ENCODE measurements at places on chromosomes 1 and 21.

- no peak for DNase-seq
Observed at GRCh38 chr1:232521660-232522059, 108.3 kb downstream of the SIPA1L2 start.

DNA sequence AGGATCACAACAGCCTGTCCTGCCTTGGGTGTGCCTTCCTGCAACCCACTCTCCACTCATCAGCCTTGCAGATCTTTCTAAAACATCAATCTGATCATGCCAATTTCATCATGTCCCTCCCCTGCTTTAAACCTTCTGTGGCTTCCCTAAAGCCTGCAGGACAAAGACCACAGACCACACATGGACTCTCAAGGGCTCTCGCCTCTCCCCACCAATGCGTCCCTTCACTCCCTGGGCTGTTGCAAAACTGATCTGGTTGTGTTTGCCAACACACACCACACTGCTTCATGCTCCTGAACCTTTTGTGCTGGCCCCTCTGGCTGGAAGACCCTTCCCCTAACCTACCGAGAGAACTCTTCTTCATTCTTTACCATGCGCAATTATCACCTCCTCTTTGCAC is 72.4 kb downstream of the ITPKB start:
- DNase-seq, result no peak

- DNase-seq, result no peak
Observed at GRCh38 chr21:41980561-41980960, 26.7 kb upstream of the C2CD2 start.

DNA sequence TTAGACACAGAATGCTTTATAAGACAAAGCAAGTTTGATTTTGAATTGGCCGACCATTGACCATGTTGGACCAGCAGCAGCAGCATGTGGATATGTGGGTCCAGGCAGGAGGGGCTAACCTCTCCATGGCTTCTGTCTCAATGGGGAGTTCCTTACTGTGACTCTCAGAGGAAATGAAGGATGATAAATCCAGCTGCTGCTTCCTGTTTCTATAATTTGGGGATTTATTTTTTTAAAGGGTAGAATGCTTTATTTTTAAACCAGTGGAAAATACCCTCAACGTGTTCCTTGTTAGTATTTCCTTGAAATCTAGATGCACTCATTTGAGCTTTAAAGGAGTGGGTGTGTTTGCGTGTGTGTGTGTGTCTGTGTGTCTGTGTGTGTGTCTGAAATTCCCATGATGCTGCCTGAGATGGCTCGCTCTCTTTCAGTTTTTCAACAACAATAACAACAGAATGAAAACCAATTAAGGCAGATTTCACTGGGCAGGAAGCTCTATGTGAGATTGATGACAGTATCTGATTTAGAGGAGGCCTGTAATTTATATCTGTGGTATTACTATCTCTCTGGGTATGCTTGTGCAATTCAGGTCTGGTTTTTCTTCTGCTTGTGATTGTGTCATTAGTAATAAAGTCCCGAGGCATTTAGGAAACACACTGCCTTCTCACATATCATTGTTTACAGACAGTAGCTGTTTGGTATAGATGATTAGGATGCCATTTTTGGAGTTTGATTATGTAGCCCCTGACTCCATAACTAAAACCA is 86.1 kb upstream of the ZNF326 start:
- DNase-seq, result no peak

- DNase-seq, result no peak
Observed at GRCh38 chr1:212980123-212980785, 29.9 kb downstream of the VASH2 start.

DNA sequence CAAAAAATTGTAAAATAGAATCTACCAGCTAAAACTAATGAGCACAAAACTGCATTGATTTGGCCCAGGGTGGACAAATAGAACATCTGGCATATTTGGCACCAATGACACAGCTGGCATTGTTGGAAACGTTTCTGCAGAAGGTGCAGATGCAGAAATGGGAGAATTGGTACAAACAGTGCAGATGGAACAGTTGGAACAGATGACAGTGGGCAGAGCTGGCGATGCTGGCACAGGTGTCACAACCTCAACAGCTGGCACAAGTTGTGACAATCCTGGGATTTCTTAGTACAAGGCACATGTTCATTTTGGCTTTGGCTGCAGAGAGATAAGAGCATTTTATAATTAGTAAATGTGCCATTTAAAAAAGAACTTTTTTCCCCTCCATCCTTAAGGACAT is 91.1 kb upstream of the ZBTB18 start:
- no peak for DNase-seq

- DNase-seq, result no peak
Observed at GRCh38 chr1:78032996-78033796, 12.6 kb upstream of the GIPC2 start.

DNA sequence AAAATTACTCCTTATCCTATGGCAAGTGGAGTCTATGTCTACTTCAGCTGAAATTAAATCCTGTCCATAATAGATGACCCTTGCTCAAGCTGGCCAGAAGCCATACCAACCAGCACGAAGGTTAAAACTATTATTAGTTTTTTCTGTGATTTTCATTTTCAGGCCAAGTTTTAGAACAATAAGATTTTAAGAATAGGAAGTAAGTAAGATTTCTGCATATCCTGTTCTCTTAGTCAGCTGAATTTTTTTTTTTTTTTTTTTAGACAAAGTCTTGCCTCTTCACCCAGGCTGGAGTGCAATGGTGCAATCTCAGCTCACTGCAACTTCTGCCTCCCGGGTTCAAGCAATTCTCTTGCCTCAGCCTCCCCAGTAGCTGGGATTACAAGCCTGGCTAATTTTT is 6.1 kb upstream of the RBP7 start:
- DNase-seq, result no peak

DNA sequence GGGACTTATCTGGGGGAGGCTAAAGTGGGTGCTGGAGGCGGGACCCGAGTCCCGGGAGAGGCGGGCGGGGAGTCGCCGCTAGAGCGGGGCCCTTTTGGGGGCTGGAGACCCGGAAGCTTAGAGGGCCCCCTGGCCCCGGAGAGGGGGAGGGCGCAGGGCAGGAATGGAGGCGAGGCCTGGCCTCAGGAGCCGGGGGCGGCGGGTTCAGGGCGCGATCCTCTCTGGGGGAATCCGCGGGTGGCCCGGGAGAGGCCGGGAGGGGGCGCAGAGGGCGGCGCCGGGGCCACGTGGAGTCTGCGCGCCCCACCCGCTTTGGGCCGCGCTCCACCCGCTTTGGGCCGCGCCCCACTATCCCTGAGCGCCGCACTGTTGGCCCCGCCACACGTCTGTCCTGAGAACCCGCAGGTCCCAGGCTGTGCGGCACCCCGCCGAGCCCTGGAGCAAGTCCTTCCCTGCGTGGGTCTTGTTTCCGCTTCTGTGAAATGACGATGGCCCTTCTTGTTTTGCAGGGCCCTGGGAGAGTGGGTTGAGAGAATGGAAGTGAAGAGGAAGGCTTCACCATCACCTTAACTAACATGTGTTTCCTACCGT is 84.4 kb downstream of the NKAIN1 start:
- DNase-seq, result peak; percentile 36

DNA sequence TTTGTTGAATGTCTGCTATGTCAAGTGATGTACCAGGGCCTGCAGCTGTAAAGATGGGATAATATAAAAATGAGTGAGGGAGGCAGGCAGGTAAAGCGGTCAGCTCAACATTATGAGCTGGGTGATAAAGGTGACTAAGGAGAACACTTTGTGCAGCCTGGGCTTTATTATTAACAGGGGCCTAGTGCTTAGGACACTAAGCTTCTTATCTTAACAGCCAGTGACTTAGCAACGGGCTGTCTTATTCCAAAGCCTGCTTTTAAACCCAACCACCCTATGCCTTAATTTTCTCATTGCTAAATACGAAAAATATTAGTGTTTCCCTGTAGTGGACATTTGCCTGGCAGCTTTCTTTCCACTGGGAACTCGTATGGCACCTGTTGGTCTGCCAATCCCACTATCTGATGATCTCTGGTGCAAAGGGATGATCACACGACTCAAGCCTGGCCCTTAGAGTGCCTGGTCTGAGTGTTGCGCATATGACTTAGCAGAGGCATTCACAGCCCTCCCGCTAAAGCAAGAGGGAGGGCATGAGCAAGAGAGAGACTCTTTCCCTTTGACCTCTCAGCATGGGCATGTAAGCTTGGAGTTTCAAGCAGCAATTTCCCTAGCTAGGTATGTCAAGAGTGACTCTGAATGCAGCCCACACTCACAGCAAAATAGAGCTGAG is 98.6 kb upstream of the PAPPA2 start:
- no peak for DNase-seq

DNA sequence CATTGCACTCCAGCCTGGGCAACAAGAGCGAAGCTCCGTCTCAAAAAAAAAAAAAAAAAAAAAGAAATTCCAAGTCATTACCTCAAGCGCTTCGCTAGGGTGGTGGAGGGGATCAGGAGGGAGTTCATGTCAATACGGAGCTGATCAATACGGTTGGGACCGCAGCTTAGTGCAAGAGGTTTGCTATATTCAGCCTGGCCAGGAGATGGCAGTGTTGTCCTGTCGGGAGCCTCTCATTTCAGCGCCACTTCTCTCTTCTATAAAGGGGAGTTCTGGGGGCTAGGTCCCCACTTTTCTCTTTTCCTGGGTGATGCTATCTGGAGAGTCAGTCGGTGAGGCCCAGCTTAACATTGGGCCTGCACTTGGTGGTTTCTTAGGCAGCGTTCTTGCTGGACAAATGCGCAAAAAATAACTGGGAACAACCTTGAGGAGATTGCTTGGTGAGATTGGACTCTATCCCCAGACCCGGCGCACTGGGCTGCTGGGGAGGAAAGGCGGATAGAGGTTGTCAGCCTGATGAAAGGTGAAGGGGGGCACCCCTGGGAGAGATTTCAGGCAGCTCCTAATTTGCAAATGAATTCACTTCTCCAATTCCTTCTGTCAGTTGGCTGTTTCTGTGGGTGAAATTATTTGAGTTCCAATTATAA is 40.4 kb downstream of the KIAA0040 start:
- DNase-seq, result peak; percentile 59

DNA sequence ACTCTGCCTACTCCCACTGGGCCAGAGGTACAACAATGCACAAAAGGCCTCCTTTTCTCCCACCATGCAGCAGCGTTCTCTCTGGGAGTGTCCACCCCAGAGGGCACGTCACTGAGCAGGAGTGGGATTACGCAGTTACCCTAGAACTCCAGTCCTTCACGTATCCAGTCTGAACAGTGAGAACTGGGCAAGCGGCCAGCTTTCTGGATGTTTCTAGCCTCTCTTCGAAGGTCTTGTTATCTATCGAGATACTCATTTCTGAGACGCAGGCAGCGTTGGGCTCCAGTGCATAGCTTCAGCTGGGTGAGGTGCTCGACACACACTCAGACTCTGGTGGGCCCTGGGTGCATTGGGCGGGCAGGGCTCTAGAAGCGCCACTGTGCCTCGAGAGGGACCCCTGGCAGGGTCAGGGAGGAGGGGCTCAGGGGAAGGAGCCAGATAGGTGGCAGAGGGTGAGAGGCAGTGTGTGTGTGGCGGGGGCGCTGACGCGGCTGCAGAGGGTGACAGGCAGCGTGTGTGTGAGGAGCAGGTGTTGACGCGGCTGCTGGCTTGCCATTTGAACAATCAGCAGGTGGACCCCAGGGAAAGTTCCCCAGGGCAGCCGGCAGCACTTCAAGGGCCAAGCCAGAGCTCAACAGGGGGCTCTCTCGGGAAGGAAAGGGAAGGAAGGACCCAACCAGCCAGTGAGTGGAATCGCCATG is 27.9 kb downstream of the PRDM15 start:
- no peak for DNase-seq

DNA sequence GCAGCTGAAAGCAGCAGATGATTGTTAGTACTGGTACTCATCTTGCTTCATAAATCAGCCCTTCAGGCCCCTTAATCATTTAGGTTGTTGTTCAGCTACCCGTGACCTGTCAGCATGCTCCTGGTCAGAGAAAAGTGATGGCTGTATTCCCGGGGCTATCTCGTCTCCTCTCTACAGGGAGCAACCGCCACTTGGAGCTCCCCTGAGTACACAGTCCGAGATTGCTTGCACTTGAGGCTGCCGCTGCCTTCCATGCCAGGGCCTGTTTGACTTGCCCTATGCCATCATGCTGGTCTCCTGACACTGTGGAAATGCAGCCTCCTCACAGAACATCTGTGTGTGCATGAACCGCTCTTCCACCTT is 97.5 kb downstream of the SPATA46 start:
- DNase-seq, result no peak

DNA sequence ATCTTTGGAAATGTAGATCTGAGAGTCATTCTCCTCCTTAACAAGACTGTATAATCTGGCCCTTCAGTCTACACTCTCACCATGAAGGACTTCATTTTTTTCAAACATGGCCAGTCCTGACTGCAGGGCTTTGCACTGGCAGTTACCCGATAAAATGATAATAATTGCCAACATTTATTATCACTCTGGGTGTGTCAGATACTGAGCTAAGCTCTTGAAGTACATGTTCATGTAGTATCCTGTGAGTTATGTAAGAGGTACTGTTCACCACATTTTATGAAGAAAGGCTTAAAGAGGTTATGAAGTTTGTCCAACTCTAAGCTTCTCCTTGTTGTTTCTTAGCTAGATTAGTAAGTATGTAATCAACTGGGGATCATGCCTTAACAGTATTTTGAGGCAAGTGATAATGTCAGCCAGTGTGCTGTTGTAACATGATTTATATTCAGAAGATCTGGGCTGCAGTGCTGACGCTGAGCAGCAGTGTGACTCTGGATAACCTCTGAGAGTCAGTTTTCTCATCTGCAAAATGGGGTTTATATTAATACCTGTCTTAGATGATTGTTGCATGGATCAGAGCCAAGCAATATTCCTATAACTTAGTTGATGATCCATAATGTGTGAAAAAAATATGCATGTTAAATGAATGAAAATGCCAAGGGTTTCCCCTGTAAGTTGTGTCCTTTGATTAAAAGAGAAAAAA is 42.1 kb upstream of the LEPR start:
- DNase-seq, result no peak

DNA sequence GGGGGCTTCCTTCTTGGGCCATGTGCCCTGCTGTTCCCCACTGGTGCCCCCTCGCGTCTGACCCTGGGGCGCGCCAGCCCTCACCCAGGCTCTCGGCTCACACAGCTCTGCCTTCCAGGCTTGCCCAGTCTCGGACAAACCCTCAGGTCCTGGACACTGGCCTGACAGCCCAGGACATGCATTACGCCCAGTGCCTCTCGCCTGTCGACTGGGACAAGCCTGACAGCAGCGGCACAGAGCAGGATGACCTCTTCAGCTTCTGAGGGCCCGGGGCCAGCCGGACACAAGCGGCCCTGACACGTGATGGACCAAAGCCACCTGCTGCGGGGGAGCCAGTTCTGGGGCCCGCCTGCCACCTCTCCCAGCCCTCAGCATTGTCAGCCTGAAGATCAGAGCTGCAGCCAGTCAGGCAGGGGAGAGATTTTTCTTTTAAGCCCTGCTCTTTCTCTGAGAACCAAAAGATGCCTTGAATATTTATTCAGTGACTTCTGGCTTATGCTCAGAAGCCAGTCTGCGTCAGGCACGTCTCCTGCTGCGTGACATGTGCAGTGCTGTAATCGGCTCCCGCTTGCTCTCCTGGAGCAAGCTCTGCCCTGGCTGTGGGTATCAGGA is 23.4 kb downstream of the LDLRAP1 start:
- no peak for DNase-seq

GRCh38 chr1:22594396-22594795 is 31.1 kb downstream of the EPHA8 start:
- no peak for DNase-seq
